ENCODE measurements at places on chromosomes 2 and 18.

GRCh38 chr2:220226076-220226475, 598.6 kb downstream of the SLC4A3 start:
- DNase-seq, result no peak

DNA sequence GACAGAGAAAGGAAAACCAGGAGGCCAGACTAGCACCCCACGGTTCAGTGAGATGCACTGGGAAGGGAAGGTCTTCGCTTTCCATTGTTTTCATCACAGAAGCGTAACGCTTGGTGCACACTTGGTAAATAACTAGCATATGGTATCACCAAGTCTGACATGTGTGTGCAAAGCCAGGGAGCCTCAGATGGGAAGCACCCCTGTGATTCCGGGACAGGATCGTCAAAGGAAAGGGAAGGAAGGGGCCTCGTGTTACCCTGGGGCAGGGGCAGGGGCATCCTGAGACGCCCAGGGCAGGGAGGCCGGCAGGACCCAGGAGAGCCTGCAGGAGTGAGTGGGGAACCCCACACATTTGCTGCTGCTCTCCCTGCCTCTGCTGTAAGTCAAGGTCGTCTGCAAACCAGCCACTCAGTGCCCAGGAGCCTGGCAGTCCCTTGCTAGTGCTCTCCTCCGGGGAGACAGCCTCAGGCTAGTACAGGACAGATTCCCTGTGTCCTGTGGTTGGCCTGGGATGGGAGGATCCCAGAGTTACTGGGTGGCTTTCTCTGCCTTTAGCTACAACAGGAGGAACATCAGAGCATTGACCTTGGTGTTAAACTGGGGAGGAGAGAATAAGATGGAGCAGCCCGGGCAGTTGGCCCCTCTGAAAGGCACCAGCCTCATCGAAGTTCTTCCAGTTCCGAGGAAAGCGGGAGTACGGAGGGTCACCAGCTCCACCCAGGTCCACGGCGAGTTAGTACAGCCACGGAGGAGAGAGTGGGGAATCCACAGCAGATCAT, 192.5 kb downstream of the NDUFA10 start:
- no peak for DNase-seq

DNA sequence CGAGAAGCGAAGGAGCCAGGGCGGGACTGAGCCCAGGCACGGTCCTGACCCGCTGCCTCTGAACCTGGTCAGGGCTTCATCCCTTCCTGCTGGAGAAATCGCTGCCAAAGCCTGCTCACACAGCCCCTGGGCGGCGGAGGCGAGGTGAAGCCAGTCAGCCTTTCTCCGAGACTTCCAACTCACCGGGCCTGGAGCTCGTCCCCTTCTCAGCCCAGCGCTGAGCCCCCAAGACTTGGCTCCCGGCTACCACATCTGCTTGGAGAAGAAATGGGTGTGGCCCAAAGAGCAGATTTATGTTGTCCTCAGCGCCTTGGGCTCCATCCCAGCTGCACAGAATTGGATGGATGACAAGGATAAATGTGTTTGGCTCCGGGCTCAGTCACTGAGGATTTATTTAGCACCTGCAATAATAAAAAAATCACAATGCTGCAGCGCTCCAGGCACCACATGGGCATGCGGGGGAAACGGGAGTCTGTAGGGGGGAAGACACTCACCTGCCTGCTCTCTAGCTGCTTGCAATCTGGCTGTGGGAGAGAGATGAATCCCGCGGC, 64.9 kb downstream of the ACTR2 start:
- DNase-seq, result no peak

DNA sequence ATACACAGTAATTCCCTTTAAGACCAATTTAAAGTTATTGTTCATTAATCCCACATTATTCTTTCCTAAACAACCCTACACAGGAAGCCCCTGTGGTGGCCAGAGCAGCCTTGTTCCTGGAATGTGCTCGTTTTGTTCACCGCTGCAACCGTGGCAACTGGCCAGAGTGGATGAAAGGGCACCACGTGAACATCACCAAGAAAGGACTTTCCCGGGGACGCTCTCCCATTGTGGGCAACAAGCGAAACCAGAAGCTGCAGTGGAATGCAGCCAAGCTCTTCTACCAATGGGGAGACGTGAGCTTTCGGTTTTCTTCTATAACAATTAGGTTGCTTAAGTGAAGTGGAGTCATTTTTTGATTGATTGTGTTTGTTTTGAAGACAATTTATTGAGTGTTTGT, 101.0 kb downstream of the UNC80 start:
- DNase-seq, result no peak

GRCh38 chr18:12744103-12744502, 41.3 kb downstream of the PSMG2 start:
- DNase-seq, result no peak

DNA sequence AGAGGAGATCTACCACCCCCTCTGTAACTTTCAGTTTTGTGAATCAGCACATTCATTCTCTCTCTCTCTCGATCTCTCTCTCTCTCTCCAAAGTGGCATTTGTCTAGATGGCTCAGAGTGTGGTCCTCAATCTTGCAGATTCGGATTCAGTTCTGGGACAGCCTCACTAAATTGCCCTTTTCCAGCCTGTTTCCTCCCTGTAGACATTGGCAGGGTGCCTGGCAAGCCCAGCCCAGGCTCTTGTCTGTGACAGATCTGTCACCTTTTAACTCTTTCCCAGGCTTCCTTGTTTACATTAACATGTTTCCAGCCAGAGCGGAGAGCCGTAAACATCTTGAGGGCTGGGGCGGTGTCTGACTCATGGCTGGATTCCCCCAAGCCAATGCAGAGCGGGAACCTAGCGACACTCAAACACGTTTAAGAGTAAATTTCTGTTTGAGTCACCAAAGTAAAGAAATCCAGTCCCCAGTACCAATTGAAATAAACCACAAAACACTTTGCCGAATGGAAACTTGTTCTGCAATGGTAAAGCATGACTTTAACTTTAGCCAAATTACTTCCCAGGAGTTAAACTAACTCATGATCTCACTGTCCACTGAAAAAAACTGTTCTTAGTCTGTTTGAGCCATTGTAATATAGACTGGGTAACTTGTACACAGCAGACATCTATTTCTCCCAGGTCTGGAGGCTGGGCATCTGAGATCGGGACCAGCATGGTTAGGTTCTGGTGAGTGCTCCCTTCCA, 6.6 kb upstream of the CYP27C1 start:
- DNase-seq, result no peak

DNA sequence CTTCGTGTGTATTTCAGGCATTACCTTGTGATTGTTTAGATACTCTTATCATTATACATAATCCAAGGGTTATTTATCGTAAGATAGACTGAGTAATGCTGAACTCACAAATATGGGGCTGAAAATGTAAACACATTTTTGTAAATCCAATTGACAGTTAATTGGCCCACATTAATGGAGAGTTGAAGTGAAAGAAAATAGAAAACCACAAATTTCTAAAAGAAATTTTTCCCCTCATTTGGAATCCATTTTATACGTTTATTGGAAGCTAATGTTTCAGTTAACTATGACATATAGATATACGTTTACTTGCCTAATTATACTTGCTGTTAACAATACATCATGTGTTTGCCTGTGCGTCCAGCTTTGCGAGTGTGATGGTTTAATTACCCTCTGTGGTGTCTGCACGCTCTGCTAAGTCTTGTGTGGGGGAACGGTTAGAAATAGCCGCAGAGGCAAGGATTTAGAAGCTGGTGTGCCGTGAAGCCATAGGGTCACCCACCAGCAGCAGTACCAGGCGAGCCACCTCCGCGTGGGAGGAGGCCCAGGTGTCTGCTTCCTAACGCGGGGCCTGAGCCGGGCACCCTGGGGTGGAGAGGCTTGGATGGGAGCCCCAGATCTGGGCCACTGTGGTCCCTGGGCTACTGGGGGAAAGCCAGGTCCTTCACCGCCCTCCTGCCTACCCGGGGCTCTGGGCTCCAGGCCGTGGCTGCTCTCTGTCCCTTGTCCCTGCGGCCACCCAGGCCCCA, 38.0 kb downstream of the TSHZ1 start:
- DNase-seq, result no peak

DNA sequence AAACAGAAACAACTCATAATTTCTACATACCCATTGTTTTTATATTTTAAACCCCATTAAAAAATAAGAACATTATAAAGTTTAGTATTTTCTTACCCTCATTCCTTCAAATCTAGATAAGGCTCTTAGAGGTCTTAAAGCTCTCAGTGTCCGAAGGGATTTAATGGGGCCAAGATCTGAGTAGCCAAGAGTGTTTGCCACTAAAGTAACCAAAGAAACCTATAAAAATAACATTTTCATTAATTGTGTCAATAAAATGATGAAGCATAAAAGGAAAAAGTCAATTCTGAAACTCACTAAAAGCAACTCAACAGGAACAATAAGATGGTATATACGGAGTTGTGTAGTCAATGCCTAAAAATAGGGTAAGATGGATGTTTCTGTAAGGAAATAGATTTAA, 105.4 kb upstream of the SCN1A start:
- no peak for DNase-seq

- no peak for DNase-seq
Observed at GRCh38 chr2:232587512-232587911, 37.0 kb downstream of the EIF4E2 start.

GRCh38 chr18:48733643-48734253, 194.9 kb downstream of the CTIF start:
- DNase-seq, result no peak

- DNase-seq, result no peak
Observed at GRCh38 chr2:231717281-231718171, 9.2 kb downstream of the PTMA start.

DNA sequence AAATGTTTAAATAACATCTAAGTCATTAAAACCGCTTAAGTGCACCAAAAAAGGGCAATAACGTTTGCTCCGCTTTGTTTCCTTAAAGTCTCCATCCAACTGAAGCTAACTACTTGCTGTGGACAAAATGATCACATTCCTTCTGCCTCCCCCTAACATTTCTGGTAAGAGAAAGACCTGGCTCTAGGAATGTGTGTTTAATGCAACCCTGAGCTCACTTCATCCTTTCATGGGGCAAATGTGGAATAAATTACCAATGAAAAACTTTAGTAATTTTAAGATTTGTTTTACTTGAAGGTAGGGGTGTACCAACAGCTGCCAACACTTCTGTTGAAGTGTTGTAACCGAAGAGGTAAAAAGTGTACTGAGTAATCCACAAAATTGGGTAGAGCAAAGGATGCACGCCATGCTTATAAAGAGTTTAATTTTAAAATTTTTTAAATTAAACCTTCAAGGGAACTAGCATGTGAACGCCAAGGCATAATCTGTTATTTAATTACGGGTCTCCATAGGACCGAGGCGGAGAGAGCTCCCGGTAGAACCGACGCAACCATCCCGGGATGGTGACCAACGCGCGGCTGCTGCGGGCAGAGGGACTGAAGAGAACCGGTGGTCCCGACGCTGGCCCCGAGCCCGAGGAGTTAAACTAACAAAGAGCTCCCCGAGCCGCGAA, 1.1 kb downstream of the HNRNPLL start:
- DNase-seq, result no peak

DNA sequence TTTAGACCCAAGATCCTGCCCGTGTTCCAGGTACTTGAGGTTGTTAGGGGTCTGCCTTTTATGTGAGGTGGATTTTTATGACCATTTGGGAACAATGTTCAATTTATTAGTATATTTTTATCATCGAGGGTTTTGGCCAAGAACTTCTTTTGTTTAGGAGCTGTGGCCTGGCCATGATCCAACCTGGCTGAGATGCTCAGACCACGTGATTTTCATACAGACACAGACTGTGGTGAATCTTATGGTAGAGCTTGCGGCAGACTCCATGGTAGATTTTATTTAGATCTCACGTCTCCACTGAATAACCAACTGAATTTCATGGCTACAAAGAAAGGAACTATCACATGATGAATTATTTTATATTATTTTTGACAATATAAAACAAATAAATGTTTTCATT, 405.5 kb upstream of the VWC2L start:
- no peak for DNase-seq

GRCh38 chr2:1884933-1885580, 140.7 kb upstream of the PXDN start:
- no peak for DNase-seq

DNA sequence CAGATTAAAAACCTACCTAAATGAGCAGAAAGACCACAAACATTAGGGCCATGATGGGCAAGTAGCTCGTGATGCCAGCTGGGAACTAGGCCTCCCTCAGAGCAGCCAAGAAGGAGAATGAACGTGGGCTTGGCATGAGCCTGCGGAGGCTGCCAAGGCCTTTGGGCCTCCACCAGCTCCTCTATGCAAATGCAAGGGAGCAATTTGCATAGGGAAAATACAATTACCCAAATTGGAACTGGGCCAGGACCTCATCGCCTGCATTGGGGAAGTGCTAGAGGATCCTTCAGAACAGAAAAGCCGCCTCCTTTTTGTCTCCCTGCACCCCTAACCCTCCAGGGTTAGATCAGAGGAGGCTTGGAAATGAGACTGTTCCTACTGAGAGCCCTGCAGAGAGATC, 326.4 kb downstream of the SMAD2 start:
- no peak for DNase-seq

DNA sequence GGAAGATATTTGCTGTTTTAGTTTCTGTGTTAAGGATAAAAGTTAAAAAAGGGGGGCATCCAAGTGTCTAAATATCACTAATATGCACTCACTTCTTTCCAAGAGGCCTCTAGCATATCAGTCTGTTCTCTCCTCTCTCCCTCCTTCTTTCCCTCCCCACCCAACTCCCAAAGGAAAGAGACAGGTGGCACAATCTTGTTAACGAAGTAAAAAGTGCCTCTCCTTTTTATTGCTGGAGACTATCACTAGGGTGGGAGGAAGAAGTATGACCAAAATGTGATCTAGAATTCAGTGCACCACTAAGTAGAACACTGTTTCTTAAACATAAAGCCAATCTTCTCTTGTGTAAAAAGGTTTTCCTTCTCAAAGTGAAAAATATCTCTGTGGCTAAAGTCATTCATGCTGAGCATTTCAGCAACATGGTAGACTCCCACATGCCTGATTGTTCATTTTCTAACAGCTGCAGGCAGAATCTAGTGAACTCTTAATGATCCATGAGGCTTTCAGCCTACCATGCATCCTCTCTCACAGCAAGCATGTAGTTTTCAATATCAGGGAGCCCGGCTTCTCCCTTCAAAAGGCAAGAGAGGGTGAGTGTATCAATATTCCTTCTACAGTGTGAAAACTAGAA, 39.5 kb downstream of the RNU4ATAC start:
- DNase-seq, result no peak

DNA sequence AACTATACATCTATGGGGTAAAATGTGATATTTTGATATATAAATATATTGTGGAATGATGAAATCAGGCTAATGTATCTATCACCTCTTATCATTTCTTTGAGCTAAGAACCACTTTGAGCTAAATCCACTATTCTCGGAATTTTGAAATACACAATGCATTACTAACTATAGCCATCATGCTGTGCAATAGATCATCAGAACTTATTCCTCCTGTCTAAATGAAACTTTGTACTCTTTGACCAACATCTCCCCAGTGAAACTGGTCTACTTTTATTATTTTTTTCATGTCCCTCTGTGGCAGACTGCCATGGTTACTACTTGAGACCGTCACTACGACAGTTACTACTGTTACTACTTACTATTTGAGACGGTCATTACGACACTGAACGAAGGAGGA, 11.4 kb downstream of the PECR start:
- DNase-seq, result no peak

Measured in activated T-cell treated with anti-CD3 and anti-CD28 coated beads, Interleukin-2, amount 50 U/mL, for 4 hours (primary cell).